IMR-90 (cell line): ENCODE measurements at places on chromosomes 7 and 10. TPM values are rescaled to one million over a fixed set of nuclear protein-coding genes. Genes with fewer than 3 reads are reported as not detected.

DNA sequence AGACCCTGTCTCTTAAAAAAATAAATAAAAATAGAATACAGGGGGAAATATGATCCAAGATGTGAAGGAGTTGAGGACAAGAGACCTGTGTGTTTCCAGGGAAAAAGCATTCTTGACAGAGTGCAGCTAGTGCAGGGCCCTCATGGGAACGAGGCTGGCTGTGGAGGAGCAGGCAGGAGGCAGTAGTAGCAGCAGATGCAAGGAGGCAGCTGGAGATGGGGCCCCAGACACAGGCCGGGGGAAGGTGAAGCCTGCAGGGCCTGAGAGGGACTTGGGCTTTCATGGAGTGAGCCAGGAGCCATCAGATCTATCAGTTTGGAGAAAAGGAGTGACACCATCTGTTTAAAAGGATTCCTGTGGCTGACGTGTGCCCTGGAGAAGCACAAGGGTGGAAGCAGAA, 71.4 kb upstream of the ZNF438 start:
- H3K4me1 ChIP-seq = peaks cover 17% of the 10 kb centered on the region
- H3K36me3 ChIP-seq = no peaks in the 10 kb centered on the region
- DNase-seq = peak; percentile 30
- peak overlapping the region; percentile 2; the same call in 1 of the 2 replicates for H3K27ac ChIP-seq

DNA sequence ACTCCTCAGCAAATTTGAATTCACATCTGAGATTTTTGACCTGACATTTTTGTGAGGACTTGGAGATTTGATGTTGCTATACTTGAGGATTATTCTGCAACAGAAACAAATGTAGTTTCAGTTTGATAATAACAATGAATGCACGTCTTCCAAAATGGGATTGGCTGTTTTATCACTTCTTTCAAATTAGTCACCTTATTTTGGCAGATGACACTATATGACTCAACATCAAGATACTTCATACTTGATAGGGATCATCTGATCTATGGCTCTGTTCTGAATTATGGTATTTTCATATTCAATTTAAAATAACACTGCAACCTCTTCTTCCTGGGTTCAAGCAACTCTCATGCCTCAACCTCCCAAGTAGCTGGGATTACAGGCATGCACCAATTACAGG, 24.2 kb downstream of the ARL5B start:
- no peak overlapping the region for H3K27ac ChIP-seq
- peaks cover 14% of the 10 kb centered on the region for H3K4me1 ChIP-seq
- H3K4me3 ChIP-seq = no peak overlapping the region
- DNase-seq = peak; percentile 82
- peaks cover 5% of the 10 kb centered on the region for H3K36me3 ChIP-seq

DNA sequence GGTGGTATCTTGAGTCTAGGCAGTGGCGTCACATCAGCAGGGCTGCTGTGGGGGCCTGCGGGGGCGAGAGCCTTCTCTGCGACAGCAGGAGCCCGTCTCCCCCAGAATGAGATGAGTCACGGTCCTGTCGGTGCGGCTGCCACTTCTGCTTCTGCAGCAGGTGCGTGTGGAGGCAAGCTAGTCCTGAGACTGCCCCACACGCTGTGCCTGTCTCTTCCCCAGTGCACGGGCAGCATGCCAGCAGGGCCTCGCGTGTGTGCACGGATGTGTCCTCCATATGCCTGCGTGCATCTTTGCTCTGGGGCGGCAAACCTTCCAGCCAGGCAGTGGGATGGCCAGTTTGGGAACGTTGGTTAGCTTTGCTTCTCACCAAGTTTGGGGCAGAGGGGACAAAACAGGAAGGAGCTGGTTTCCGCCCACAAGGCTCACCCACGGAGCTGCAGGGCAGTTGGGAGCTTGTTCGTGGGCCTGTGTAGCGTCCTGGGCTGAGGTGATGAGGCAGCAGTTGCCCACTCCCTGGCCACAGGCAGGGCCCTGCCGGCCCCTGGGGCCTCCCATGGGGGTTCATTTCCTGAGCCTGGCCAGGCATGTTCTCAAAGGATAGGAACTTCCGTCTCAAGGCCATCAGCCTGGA, 60.8 kb upstream of the PPIF start:
- H3K36me3 ChIP-seq = peaks cover 80% of the 10 kb centered on the region
- H3K27ac ChIP-seq = no peak overlapping the region
- peak; percentile 29 for DNase-seq
- no peak overlapping the region for H3K4me3 ChIP-seq
- H3K4me1 ChIP-seq = peaks cover 14% of the 10 kb centered on the region
- no peaks in the 10 kb centered on the region for H3K27me3 ChIP-seq

- no peaks in the 10 kb centered on the region for H3K36me3 ChIP-seq
- H3K27ac ChIP-seq = no peak overlapping the region
- H3K4me1 ChIP-seq = no peaks in the 10 kb centered on the region
- H3K4me3 ChIP-seq = no peak overlapping the region
- no peak for DNase-seq
- H3K27me3 ChIP-seq = no peaks in the 10 kb centered on the region
Measured at GRCh38 chr10:75857269-75857846, 425.9 kb downstream of the LRMDA start.

DNA sequence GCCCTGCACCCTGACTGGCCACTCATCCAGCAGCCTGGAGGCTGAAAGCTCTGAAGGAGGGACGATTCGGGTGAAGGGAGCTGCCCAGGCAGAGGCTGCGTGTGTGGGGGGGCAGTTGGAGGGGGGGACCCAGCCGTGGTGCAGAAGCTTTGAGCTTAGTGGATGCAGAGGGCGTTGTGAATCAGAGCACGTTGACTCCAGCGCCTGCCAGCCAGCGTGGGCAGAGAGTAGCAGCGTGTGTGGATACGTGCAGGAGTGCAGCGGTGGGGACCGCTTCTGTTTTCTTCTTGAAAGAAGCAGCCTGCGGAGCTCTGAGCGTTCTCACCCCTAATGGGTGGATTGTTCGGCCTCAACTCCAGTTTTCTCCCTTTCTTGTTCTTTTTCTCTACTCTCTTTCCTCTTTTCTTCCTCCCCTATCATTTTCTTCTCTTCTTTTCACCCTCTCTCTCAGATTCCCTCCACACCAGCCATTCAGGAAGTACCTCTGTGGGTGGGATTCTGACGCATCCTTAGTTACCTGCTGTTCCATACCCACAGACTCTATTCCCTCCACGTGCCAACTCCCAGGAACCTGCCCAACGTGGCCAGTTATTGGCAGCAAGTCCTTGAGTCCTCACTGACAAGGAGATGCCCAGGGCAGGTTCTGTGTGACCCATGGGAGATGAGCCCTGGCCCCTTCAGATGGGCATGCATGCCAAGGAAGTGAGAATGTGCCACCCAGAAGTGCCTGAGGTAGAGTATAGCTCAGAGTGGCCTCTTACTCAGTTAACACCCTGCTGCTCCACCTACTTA, 47.4 kb downstream of the SORCS3 start:
- DNase-seq = no peak
- no peaks in the 10 kb centered on the region for H3K4me1 ChIP-seq
- H3K27ac ChIP-seq = no peak overlapping the region

DNA sequence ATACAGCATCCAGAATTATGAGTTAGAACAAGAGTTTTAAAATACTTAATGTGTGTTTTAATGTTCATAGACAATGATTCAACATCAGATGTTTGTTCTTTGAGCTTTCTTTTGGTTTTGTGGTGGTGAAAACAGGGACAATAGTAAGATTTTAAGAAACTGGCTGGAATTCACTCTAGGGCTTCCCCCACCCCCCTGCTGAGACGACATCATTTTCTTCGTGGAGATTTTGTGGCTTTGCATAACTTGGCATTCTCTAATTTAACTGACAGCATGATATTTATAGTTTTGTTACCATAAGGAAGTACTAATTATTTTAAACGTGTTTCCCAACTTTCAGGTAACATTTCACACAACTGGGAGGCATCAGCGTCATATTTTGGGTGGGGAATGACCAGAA, 184.1 kb downstream of the BICC1 start:
- H3K27ac ChIP-seq = no peak overlapping the region
- no peaks in the 10 kb centered on the region for H3K36me3 ChIP-seq
- no peak overlapping the region for H3K4me3 ChIP-seq
- no peaks in the 10 kb centered on the region for H3K27me3 ChIP-seq
- peaks cover 8% of the 10 kb centered on the region for H3K4me1 ChIP-seq

DNA sequence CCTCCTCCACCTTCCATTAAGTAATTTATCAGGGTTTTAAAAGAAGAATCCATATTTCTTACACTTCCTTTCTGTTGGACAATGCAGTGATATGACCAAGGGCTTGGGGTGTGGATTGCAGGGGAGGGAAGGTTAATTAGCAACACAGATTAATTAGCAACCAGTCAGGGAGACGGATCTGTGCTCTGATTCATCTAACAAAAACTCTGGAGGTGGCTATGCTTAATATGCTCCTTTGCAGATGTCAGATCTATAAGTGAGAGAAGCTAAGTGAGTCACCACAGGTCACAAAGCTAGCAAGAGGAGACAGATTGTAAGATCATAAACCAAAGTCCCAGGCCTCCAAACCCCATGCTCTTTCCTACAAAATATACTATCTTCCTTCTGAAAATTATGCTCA, 178.8 kb upstream of the ITGB1 start:
- no peak overlapping the region for H3K4me3 ChIP-seq
- H3K27me3 ChIP-seq = no peaks in the 10 kb centered on the region
- H3K36me3 ChIP-seq = no peaks in the 10 kb centered on the region

DNA sequence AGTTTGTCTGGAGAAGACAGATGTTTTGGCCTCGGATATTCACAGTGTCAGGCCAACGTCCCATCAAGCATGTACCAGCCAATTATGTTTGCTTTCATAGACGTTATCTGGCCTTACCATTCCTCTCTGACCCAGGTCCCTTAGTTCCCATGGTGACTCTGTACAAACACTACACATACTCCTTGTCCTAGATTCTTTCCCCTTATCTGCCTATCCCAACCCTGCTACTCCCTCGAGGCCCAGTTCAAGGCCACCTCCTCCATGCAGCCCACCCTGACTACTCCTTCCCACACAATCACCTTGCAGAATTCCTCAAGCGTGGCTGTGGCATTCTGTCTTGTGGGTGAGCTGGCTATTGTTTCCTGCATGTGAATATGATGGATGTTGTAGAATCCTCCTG, 155.2 kb downstream of the PRKAG2 start:
- no peaks in the 10 kb centered on the region for H3K36me3 ChIP-seq
- DNase-seq = no peak
- no peak overlapping the region for H3K27ac ChIP-seq
- no peaks in the 10 kb centered on the region for H3K27me3 ChIP-seq
- H3K4me3 ChIP-seq = no peak overlapping the region

- no peak overlapping the region for H3K27ac ChIP-seq
- peaks cover 19% of the 10 kb centered on the region for H3K27me3 ChIP-seq
- peak; percentile 71 for DNase-seq
- no peaks in the 10 kb centered on the region for H3K36me3 ChIP-seq
- H3K4me1 ChIP-seq = no peaks in the 10 kb centered on the region
Measured at GRCh38 chr10:102835007-102835482, 2.2 kb downstream of the CYP17A1 start.

- H3K4me3 ChIP-seq = no peak overlapping the region
- no peaks in the 10 kb centered on the region for H3K36me3 ChIP-seq
- no peak for DNase-seq
- no peak overlapping the region for H3K27ac ChIP-seq
- no peaks in the 10 kb centered on the region for H3K4me1 ChIP-seq
Measured at GRCh38 chr10:84574102-84574501, 245.7 kb downstream of the CCSER2 start.

GRCh38 chr10:72875250-72876055, 18.1 kb upstream of the OIT3 start:
- no peaks in the 10 kb centered on the region for H3K27me3 ChIP-seq
- H3K36me3 ChIP-seq = peaks cover 6% of the 10 kb centered on the region; the same call in 1 of the 2 replicates
- no peaks in the 10 kb centered on the region for H3K4me1 ChIP-seq
- DNase-seq = peak; percentile 43
- no peak overlapping the region for H3K27ac ChIP-seq

GRCh38 chr10:45075216-45075615, 74.5 kb downstream of the ZNF22 start:
- no peaks in the 10 kb centered on the region for H3K36me3 ChIP-seq
- no peak for DNase-seq
- H3K4me1 ChIP-seq = no peaks in the 10 kb centered on the region
- H3K4me3 ChIP-seq = no peak overlapping the region

DNA sequence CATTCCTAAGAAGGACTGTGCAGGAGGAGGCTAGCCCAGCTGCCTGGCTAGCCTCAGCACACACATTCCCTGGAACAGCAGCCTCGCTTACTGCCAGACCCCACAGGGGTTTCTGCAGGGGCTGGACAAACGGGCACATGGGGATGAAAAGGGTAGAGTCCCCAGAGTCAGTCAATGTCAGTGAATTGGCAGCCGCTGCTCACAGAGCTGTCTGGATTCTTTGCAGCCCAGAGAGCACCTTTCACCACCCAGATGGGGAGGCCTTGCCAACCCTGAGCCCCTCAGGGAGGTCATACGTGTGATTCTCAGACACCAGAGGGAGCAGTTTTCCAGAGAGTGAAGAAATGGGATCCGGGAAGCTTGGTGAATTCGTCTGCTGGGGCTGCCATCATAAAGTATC, 143.3 kb downstream of the KCNMA1 start:
- H3K4me3 ChIP-seq = no peak overlapping the region
- H3K36me3 ChIP-seq = no peaks in the 10 kb centered on the region
- peaks cover 7% of the 10 kb centered on the region for H3K4me1 ChIP-seq
- H3K27ac ChIP-seq = no peak overlapping the region
- no peaks in the 10 kb centered on the region for H3K27me3 ChIP-seq

DNA sequence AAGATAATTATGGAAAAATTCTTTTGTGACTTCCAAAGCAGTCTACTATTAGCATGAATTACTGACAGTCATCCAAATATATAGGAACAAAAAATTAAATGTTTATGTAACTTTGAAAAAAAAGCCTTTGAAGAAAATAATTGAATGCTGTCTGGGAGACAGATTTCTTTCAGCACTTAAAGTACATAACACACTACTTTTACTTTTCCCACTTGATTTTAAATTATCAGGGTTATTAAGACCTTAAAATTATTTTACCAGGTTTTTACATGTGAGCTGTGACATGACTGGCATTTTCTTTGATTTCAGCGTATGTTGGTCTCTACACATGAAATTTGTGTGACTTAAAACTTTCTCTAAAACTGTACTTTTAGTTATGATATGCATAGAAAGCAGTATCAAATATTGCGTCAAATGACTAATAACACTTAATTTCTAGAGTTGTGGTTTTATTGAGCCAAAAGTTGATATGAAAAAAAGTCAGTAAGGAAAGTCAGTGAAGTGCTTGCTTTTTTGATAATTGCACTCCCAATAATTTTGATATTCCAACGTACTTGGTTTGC, 3.1 kb downstream of the PTEN start:
- H3K27me3 ChIP-seq = no peaks in the 10 kb centered on the region
- peak overlapping the region; percentile 73 for H3K4me3 ChIP-seq
- peaks cover 1% of the 10 kb centered on the region; the same call in 1 of the 2 replicates for H3K36me3 ChIP-seq

The PPP1R3A gene
- total RNA-seq = not detected in 2 replicates

The GIMAP6 gene
- total RNA-seq = not detected in 2 replicates

The GIMAP8 gene
- total RNA-seq = not detected in 2 replicates

The CDH23 gene
- total RNA-seq = under 0.01 TPM in 2 replicates

The IRF5 gene
- total RNA-seq = 0.18 TPM in 1 of 2 replicates, not detected in the other
